ENCODE measurements at places on chromosomes 12 and 14.

DNA sequence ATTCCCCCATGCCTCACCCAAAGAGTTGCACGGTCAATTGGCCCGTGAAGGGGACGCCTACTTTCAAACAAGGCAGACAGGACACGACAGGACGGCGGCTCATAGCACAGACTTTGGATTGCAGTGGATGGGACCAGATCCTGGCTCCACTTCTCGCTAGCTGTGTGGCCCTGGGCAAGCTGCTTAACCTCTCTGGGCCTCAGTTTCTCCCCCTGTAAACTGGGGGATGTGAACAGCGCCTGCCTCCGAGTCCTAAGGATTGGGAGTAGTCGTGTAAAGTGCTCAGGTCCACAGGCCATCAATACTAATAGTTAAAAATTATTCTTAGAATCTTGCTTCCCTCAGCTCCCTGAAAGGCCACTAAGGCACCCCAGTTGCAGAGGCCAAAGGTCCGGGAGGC lies 13.1 kb downstream of the RHOF start:
- no peak for DNase-seq

GRCh38 chr14:67166450-67166853 lies 22.8 kb upstream of the GARIN2 start:
- no peak for DNase-seq

GRCh38 chr14:101360054-101360911 lies 201.0 kb upstream of the DIO3 start:
- DNase-seq: no peak

GRCh38 chr14:22047115-22047514 lies 373.5 kb upstream of the OR4E1 start:
- no peak for DNase-seq

GRCh38 chr14:100677152-100677551 lies 49.5 kb upstream of the DLK1 start:
- DNase-seq: no peak

DNA sequence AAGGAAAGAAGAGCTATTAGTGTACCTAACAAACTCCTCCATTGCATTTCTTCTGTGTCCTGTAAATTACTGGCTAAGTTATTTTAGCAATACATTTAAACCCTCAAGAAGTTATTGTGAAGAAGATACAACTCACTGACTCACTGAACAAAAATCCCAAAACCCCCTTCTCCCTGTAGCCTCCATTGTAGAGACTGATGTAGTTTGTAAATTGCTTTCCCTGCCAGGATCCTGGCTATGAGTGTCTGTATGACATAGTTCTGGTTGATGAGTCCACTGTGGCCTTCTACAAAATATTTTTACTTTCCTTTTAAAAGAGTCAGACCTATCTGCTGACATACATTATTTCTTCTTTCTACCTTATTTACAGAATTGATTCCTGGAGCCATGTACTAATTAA lies 155.6 kb downstream of the SLC6A15 start:
- no peak for DNase-seq

DNA sequence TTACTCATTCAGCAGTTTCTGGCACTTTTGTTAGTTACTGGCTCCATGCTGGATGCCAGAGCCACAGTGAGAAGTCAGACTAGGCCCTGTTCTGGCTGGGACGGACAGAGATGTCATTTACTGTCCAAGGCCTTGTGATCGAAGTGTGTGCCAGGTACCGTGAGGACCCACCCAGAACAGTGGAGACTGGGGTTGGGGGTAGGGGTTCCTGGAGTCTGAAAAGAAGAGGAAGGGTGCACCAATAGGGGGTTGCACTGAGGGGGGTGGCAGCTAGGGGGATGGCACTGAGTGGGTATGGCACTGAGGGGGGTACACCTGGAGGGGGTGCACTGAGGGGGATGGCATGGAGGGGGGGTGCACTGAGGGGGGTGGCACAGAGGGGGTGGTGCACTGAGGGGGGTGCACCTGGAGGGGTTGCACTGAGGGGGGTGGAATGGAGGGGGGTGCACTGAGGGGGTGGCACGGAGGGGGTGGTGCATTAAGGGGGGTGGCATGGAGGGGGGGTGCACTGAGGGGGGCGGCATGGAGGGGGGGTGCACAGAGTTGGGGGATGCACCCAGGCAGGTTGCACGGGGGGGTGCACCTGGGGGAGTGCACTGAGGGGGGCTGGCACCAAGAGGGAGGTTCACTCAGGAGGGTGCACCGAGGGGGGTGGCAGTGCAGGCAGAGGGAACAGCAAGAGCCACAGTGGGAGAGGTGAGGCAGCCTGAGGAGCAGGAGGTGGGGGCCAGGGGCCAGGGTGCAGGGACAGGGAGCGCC lies 10.6 kb upstream of the CYP46A1 start:
- DNase-seq: no peak

GRCh38 chr12:100899301-100899700 lies 104.7 kb downstream of the ANO4 start:
- no peak for DNase-seq

Measured in stimulated activated CD4-positive, alpha-beta T cell treated with anti-CD3 and anti-CD28 coated beads, Interleukin-12 subunit alpha, Interleukin-12 subunit beta, amount 100 ng/mL, for 48 hours (primary cell).